ENCODE measurements at places on chromosomes 16 and 17.

DNA sequence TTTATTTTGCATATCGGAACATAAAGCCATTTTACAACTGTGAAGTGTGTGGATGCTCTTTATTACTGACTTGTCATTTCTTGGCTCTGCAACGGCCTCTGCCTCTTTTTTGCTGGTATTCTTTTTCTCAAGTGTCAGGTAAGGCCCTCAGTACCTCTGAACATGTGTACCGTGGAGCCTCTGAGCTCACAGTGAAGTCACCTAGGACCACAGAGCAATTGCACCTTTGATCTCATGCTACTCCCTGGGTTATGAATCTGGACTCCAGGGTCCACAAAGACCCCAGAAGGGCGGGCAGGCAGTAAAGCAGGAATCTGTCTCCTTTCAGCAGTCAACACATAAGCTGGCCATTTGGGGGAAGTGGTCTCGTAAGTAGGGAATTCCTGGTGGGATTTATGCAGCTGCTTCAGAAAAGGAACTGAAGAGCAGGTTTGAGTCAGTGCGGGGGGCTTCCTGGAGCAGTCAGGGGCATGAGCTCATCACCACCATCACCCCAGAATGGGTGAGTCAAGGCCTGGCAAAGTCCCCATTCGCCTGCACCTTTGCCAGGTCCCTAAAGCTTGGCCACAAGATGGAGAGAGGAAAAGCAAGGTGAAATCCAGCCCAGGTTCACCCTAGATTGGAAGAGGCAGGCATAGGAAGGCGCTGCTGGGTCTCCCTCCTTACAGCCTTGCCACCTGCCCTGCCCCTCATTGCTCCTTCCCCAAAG, 33.0 kb downstream of the TBX4 start:
- DNase-seq, result no peak

- DNase-seq, result no peak
Observed at GRCh38 chr17:82402865-82403264, 15.3 kb upstream of the HEXD start.

GRCh38 chr17:12706070-12706469, 40.4 kb downstream of the MYOCD start:
- no peak for DNase-seq

GRCh38 chr17:54882371-54882770, 18.3 kb upstream of the TOM1L1 start:
- peak; percentile 89 for DNase-seq

Data from epithelial cell of esophagus (primary cell).